ENCODE measurements at places on chromosomes 13 and 19. TPM values are rescaled to one million over a fixed set of nuclear protein-coding genes. Genes with fewer than 3 reads are reported as not detected.

DNA sequence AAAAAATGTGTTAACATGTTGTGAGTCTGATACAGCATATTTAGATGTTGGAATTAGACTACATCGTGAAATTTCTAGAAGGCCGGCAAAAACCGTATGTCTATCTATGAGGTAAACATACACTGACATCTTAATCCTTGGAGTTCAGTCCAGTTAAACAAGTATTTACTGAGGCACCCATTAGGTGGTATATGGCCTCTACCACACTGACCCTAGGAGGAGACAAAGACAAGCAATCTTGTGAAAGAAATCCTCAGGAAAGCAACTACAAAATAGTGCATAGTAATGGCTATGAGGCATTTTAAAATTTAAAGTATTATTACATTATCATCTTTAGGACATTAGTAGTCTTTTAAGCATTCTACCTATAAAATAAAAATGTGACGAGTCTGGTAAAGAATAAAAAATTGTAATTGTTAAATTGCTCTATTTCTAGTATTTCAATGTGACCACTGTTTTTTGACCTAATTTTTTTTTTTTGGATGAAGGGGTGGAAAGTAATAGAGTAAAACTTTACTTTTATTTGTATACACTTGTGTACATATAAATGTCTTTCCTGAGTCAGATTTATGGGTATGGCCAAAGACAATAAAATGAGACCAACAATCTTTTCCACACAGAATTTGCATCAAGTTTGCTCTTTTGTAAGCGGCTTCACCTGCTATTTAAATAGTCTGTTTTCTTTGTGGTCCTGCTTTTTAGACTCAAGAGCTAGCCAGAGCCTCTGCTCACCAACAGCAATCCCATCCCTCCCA, 50.5 kb downstream of the KATNAL1 start:
- H3K4me3 ChIP-seq = no peak overlapping the region
- H3K36me3 ChIP-seq = no peaks in the 10 kb centered on the region
- H3K27ac ChIP-seq = no peak overlapping the region
- DNase-seq = no peak

GRCh38 chr19:29417048-29417447, 108.7 kb upstream of the VSTM2B start:
- no peak overlapping the region for H3K4me3 ChIP-seq
- H3K36me3 ChIP-seq = no peaks in the 10 kb centered on the region
- no peak overlapping the region for H3K27ac ChIP-seq
- H3K27me3 ChIP-seq = peaks cover 7% of the 10 kb centered on the region
- H3K4me1 ChIP-seq = no peaks in the 10 kb centered on the region
- DNase-seq = no peak

GRCh38 chr19:7603919-7604318, 8.3 kb downstream of the CAMSAP3 start:
- H3K4me3 ChIP-seq = no peak overlapping the region
- H3K4me1 ChIP-seq = peaks cover 40% of the 10 kb centered on the region
- no peak for DNase-seq

- no peak for DNase-seq
- no peak overlapping the region for H3K27ac ChIP-seq
- H3K4me3 ChIP-seq = no peak overlapping the region
- H3K4me1 ChIP-seq = no peaks in the 10 kb centered on the region
These were observed 13.0 kb upstream of the FPR3 start for GRCh38 chr19:51781999-51782398.

DNA sequence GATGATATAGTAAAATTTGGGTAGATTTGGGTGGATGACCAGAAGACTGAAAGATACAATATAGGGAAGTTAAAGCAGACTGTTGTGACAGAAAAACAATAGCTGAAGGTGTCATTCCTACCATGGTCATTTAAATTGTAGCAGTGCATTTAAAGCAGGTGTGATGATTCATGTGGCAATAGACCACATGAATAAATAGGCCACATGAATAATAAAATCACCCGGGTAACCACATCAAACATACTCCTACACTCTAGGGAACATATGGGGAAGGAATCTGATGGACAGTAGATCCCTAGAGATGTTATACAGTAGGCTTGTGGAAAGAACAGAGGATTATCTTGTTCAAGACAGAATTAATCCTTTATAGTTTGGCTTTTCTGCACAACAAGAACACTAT, 392.6 kb downstream of the SLITRK5 start:
- no peaks in the 10 kb centered on the region for H3K36me3 ChIP-seq
- H3K4me3 ChIP-seq = no peak overlapping the region
- H3K27ac ChIP-seq = no peak overlapping the region

DNA sequence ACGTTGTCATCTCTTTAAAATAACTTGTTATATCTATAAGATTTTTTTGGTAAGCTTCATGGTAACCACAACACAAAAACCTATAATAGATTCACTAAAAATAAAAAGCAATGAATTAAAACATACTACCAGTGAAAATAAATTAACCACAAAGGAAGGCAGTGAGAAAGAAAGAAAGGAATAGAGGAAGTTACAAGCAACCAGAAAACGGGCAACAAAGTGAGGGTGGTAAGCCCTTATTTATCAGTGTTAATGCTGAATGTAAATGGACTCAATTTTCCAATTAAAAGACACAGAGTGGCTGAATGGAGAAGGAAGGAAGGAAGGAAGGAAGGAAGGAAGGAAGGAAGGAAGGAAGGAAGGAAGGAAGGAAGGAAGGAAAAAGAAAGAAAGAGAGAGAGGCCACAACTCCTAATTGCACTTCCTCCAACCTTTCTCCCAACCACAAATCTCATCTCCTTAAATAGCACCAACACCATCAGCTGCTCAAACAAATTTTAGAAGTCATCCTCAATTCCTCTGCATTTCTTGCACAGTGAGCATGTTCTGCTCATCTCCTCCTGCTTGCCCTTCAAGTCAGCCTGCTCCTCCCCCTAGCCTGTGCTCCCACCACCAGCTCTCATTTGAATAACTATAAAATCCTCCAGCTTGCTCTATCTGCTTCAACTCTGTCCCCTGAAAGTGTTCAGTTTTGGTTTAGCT, 48.6 kb downstream of the CCNA1 start:
- no peak for DNase-seq
- H3K4me1 ChIP-seq = no peaks in the 10 kb centered on the region
- H3K36me3 ChIP-seq = no peaks in the 10 kb centered on the region
- H3K4me3 ChIP-seq = no peak overlapping the region
- no peak overlapping the region for H3K27ac ChIP-seq

GRCh38 chr19:51501594-51502263, at the start of gene SIGLEC12:
Gene SIGLEC12 (minus strand): TSS chr19:51501800. CDS start chr19:51501733, 67 bp downstream.
- no peak within 1 kb of the TSS for H3K4me3 ChIP-seq
- H3K36me3 ChIP-seq = no peaks in the 10 kb centered on the region
- H3K4me1 ChIP-seq = no peaks in the 10 kb centered on the region

DNA sequence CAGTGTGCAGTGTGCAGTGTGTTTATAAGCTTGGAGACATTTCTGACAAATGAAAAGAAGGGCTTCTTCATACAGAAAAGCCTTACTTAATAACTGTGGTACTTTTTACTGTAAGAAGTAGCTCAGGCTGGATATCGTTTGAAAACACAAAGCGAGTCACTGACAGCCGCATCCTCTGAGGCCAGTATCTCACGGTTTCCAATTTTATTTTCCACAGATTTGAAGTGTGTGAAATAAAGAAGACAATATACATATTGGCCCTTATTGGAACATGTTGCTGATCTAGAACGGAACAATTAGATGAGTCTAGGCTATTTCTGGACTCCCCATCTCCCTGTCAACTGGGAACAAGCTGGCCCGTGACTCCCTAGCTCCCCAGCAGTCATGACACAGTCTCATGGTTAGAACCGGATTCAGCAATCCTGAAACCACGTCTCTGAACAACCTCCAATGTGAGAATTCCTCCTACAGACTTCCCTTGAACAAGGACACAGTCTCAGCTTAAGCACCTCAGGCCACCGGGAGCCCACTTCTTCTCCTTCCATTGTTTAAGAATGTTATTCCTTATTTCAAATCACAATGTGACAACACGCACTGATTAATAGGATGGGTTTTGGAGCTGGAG, 484.5 kb downstream of the COG6 start:
- no peaks in the 10 kb centered on the region for H3K4me1 ChIP-seq
- no peak overlapping the region for H3K27ac ChIP-seq
- DNase-seq = no peak
- no peak overlapping the region for H3K4me3 ChIP-seq

DNA sequence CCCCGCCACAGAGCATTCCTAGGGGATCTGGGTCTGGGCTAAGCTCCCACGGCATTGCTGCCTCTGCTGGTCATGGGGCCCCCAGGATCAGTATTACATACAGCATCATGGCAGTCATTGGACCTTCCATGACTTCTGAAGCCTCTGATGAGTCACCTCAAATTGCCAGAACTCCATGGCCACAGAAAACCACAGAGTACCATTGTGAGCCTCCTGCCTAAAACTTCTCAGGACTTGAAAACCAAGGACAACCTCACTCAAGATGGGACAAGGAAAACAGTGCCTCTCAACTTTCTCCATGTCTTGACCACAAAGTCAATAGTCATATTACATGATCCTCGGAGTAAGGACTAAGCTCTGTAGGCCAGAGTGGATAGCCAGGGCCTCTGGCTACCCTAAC, 306.0 kb downstream of the GPC5 start:
- no peak for DNase-seq
- H3K27me3 ChIP-seq = no peaks in the 10 kb centered on the region
- H3K27ac ChIP-seq = no peak overlapping the region
- H3K4me3 ChIP-seq = no peak overlapping the region
- H3K4me1 ChIP-seq = no peaks in the 10 kb centered on the region

- peak overlapping the region; percentile 82 for H3K4me3 ChIP-seq
- no peak for DNase-seq
- peaks cover 44% of the 10 kb centered on the region for H3K4me1 ChIP-seq
- peak overlapping the region; percentile 39 for H3K27ac ChIP-seq
These were observed 622 bp downstream of the RASA3 start for GRCh38 chr13:114131583-114132418.

- H3K27ac ChIP-seq = peak overlapping the region; percentile 97
- peaks cover 23% of the 10 kb centered on the region for H3K4me1 ChIP-seq
- peaks cover 16% of the 10 kb centered on the region for H3K36me3 ChIP-seq
- no peak for DNase-seq
These were observed 1.0 kb upstream of the RPS5 start for GRCh38 chr19:58385891-58386575.

- H3K4me1 ChIP-seq = no peaks in the 10 kb centered on the region
- H3K4me3 ChIP-seq = no peak overlapping the region
- H3K36me3 ChIP-seq = no peaks in the 10 kb centered on the region
- H3K27ac ChIP-seq = no peak overlapping the region
These were observed 892.3 kb downstream of the OLFM4 start for GRCh38 chr13:53920916-53921315.

DNA sequence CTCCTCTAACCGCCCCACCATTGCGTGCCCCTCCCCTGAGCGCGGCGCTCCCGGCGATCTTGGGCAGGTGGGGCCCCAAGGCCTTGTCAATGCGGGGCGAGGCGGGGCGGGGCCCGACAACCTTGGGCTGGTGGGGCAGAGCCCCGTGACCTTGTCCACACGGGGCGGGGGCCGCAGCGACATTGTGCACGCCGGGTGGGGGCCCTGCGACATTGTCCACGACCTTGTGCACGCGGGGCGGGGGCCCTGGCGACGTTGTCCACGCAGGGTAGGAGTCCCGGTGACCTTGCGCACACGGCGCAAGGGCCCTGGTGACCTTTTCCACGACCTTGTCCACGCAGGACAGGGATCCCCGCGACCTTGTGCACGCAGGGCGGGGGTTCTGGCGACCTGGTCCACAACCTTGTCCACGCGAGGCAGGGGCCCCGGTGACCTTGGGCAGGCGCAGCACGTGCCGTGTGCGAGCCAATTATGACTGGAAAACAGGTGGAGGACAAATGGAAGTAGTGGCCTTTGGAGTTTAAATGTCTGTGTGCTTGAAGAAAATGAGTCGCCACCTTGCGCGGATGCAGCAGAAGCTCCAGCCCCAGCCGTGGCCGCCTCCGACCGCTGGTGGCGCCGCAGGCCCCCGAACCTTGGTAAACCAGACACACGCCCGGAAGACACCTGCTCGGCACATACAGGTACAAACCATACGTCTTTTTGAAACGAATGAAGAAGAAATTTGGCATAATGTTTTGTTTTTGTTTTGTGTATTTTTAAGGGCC, 62.6 kb downstream of the LATS2 start:
- H3K27ac ChIP-seq = no peak overlapping the region
- no peaks in the 10 kb centered on the region for H3K4me1 ChIP-seq
- H3K27me3 ChIP-seq = no peaks in the 10 kb centered on the region
- H3K36me3 ChIP-seq = no peaks in the 10 kb centered on the region

DNA sequence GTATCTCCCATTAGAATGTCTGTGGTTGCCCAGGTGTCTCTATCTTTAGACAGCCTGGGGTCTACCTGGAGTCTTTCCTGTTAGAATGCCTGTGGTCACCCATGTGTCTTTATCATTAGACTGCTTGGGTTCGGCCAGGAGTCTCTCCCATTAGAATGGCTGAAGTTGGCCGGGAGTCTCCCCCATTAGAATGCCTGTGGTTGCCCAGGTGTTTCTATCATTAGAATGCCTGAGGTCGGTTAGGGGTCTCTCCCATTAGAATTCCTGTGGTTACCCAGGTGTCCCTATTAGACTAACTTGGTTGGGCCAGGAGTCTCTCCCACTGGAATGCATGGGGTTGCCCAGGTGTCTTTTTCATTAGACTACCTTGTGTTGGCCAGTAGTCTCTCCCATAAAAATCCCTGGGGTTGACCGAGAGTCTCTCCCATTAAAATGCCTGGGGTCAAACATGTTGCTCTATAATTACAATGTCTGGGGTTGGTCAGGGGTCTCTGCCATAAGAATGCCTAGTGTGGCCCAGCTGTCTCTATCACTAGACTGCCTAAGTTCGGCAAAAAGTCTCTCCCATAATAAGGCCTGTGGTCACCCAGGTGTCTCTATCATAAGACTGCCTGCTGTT, 1448.7 kb downstream of the UQCRFS1 start:
- H3K4me1 ChIP-seq = no peaks in the 10 kb centered on the region
- H3K4me3 ChIP-seq = no peak overlapping the region
- DNase-seq = no peak
- no peak overlapping the region for H3K27ac ChIP-seq

DNA sequence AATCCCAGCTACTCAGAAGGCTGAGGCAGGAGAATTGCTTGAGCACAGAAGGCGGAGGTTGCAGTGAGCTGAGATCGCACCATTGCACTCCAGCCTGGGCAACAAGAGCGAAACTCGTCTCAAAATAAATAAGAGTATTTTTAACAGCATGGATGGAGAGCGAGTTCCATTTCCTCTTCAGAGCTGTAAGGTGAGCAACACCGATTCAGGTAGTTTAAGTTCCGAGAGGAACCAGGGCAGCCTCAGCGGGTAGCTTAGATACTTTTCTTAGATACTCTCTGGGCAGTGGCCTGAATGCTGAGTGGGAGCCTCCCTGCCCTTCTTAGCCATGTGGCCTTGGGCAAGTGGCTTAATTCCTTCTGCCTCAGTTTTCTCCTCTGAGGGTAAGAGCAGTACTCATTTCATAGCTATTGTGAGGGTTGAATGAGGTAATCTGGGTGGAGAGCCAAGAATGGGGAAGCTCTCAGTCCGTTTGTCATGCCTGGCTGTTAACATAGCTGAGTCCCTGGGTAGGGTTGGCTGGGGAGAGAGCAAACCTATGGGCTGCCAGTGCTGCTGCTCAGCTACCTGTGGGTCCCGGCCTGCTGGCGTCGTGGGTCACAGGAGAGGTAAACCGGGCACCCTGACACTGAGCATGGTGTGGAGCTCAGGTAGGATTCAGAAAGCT, 4.1 kb downstream of the ATP11A start:
- DNase-seq = no peak
- no peaks in the 10 kb centered on the region for H3K36me3 ChIP-seq
- no peaks in the 10 kb centered on the region for H3K27me3 ChIP-seq
- no peak overlapping the region for H3K4me3 ChIP-seq

Gene HIPK4
- 0.74 TPM for total RNA-seq

Gene FUT3
- total RNA-seq = 2.6 TPM

Gene C1QTNF9B
- total RNA-seq = not detected

Gene TARM1
- total RNA-seq = not detected

Gene ZSCAN4
- not detected for total RNA-seq

Gene MBD3L3
- total RNA-seq = not detected

Data from HCT116 (cell line).